ENCODE measurements at places on chromosomes 13 and 19.

GRCh38 chr13:106513025-106513983 is 22.2 kb downstream of the EFNB2 start:
- peak; percentile 49 for DNase-seq

GRCh38 chr19:18543814-18544475 is 572 bp upstream of the FKBP8 start:
- peak; percentile 38 for DNase-seq

- DNase-seq, result no peak
Observed at GRCh38 chr13:31014456-31014855, 82.0 kb downstream of the TEX26 start.

GRCh38 chr13:30647824-30648521 is 30.3 kb downstream of the USPL1 start:
- DNase-seq, result no peak

Measured in LHCN-M2 (cell line).